ENCODE measurements at places on chromosomes 12 and 14.

- DNase-seq = no peak
Measured at GRCh38 chr12:101173197-101173749, 36.8 kb downstream of the SLC5A8 start.

DNA sequence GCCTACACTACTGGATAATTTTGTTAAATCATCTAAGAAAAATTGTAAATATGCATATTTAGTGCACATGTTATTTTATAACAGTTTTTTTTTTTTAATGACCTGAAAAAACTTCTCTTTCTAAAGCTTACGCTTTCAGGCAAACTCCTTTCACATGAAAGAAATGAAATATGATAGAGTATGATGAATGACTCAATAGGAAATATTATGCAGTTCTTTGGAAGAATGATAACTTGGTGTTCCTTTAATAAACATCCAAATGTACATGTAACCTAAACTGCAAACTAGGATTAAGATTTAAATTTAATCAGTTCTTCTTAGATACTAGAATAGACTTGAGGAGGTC lies 136.6 kb downstream of the FGD4 start:
- no peak for DNase-seq

DNA sequence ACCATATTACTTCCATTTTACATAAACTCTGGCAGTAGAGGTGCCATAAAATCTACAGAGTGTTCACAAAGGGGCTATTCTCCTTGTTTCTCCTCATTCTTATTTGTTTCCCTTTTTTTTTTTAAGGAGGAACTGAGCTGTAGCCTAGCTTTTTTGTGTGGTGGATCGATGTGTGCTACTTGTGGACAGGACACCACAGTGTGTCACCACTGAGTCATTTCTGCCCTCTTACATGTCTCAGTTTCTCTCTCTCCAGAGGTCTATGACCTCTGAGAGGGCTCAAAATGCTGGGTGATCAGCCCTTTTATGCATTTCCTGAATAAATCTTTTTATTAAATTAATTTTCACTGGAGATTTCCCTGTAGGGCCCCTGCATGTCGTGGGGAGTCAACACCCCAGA lies 370.2 kb downstream of the ADGRD1 start:
- DNase-seq = peak; percentile 50

GRCh38 chr14:105187116-105187515 lies 6.0 kb upstream of the NUDT14 start:
- no peak for DNase-seq

- DNase-seq = peak; percentile 16
Measured at GRCh38 chr14:93940437-93940836, 13.3 kb downstream of the FAM181A start.

DNA sequence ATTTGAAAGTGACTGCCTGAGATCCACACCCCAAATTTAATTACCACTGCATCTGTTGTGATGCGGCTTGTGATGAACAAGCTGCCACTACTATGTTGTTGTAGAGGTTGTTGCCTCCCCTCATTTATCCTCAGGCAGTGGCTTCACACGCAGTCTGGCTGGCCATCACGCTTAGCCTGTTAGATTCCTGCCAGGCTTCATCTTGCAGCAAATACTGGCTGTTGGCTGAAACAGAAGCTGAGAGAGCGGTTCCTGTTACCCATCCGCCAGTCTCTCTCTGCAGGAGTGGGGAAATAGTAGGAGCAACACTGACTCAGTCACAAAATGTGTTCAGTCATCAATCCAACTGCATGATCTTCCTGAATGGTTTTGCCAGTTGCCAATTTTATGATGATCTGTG lies 934.4 kb downstream of the FLRT2 start:
- no peak for DNase-seq
